ENCODE measurements at places on chromosomes 2 and 18. TPM values are rescaled to one million over a fixed set of nuclear protein-coding genes. Genes with fewer than 3 reads are reported as not detected.

Gene IL1F10
- not detected for total RNA-seq

Gene FBXO36
- total RNA-seq = 4.3 TPM

Gene RSAD2
- total RNA-seq = 2.1 TPM

Gene CRYBA2
- total RNA-seq = 6.4 TPM

Gene XIRP2
- total RNA-seq = 0.11 TPM

Gene GCG
- total RNA-seq = not detected

- no peak for DNase-seq
These were observed 299.7 kb downstream of the PRKCE start for GRCh38 chr2:45951025-45951727.

- no peak for DNase-seq
These were observed 240.8 kb downstream of the ZEB2 start for GRCh38 chr2:144279165-144279564.

- no peak for DNase-seq
These were observed 78.4 kb downstream of the TGFA start for GRCh38 chr2:70475266-70475665.

- no peak for DNase-seq
These were observed 235.5 kb upstream of the SMAD7 start for GRCh38 chr18:49186242-49186641.
